Adipocyte (in vitro differentiated cells): ENCODE measurements at places on chromosomes 6 and 20.

GRCh38 chr6:135334169-135334568 lies 153.1 kb downstream of the MYB start:
- no peak for DNase-seq

DNA sequence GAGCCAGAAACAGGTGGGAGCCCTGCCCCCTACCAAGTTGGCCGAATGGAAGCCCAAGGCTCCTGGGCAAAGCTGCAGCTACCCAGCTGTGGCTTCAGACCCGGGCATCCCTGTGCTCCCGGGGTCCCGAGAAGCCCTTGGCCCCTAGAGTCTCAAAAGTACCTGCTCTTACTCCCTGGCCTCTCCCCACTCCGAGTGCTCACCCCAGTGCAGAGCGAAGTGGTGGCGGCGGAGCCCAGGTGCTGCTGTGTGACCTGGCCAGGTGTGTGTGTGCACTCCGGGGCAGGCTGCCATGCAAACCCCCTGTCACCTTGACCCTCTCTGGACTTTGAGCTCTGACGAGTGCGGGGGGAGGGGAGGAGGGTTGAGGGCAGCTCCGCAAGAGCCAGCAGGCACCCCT lies 493.8 kb upstream of the MANEA start:
- DNase-seq: no peak

GRCh38 chr20:21767739-21768223 lies 62.3 kb downstream of the PAX1 start:
- no peak for DNase-seq

GRCh38 chr6:121835662-121836061 lies 400.2 kb downstream of the GJA1 start:
- DNase-seq: no peak

- DNase-seq: no peak
These were observed 32.0 kb upstream of the POU5F1 start for GRCh38 chr6:31202259-31203166.

DNA sequence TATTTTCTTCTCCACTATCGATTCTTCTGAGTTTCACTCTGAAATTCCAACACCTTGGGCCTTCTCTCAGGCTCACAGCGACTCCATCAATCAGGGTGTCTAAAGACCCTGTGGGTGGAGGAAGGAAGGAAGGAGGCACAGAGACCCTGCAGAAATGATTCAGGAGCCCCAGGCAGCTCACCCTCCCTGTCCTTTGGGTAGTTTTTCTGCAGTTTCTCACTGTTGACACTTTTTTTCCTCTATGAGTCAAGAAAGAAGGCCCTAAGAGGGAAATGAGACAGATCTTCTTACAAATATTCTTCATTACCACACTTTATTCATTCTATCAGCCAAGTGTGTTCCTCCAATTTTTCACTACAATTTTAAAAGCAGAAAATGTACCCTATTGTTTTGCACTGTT lies 34.2 kb upstream of the TBXT start:
- DNase-seq: no peak

GRCh38 chr6:37170273-37171200 lies 585 bp downstream of the PIM1 start:
- DNase-seq: peak; percentile 57

GRCh38 chr6:80356000-80356399 lies 249.5 kb downstream of the BCKDHB start:
- no peak for DNase-seq

DNA sequence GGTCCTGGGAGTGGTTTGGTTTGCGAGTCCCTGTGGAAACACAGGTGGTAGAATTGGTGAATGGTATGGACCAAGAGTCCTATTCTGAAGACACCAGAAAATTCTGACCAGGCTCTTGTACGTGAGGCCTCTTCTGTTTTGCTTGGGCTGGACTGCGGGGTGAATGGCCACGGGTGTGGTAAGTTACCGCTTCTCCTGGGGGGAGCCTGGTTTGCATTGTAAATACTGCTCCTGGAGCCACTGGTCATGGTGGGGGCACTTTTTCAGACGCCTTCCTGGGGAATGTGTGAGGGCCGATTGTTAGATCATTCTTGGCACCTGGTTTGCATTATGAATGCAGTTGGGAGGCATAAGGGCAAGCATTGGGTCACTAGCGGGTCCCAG lies 25.4 kb upstream of the EPB41L1 start:
- no peak for DNase-seq

DNA sequence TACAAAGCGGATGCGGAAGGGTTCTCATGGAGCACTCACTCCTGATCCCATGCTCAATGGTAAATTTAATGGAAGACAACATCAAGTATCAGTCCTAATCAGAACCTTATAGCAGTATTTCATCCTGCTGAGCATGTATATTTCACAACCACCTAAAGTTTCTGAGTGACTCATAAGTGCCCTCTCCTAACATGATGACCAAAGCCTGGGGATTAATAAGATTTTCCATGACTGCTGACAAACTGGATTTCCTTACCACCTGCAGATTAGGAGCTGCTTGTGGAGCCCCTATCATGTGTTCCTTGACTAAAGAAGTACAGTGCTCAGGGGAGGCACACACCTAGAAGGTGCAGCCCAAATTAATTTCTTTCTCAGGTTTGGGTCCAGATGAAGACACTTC lies 112.8 kb downstream of the INSM1 start:
- peak; percentile 83 for DNase-seq

GRCh38 chr6:34145161-34146020 lies 496 bp downstream of the GRM4 start:
- peak; percentile 72 for DNase-seq

- DNase-seq: peak; percentile 83
These were observed 5.5 kb downstream of the MDGA1 start for GRCh38 chr6:37691904-37692806.

- no peak for DNase-seq
These were observed 4.4 kb upstream of the HMGN3 start for GRCh38 chr6:79238919-79239318.

DNA sequence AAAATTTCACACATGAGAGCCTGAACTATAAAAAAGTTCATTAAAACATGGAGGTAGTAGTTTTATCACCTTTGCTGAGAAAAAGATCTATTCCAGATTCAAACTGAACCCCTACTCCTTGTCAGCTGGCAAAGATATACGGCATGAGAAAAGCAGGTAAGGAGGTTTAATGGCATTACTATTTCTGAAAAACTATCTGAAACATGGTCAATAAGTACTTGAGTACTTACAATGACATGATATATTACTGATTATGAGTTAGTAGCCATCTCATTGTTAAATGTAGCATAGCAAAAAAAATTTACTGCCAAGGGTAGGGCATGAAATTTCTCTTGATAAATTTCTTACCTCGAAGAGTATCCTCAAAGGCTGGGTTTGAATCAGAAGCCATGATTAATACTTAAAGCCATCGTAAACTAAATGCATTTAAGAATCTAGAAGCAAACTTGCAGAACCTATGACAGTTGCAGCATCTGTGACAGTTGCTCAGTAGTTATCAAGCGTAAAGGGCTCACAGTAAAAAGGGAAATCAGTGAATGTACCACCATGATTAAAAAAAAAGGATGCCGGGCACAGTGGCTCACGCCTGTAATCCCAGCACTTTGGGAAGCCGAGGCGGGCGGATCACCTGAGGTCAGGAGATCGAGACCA lies 8.7 kb downstream of the SLC17A5 start:
- DNase-seq: no peak

GRCh38 chr20:46523696-46524328 lies 10.5 kb upstream of the ZNF334 start:
- DNase-seq: peak; percentile 15

- no peak for DNase-seq
These were observed 41.3 kb downstream of the MTHFD1L start for GRCh38 chr6:150906641-150907326.

- no peak for DNase-seq
These were observed 237.2 kb upstream of the PRND start for GRCh38 chr20:4484379-4484997.

- DNase-seq: peak; percentile 43
These were observed 46.8 kb downstream of the CD24 start for GRCh38 chr6:106927531-106928398.

GRCh38 chr6:45351667-45352066 lies 23.5 kb downstream of the RUNX2 start:
- no peak for DNase-seq
